NAMALWA (cell line): ENCODE measurements at places on chromosomes 7 and 10.
A peak's percentile ranks its signal among the peaks of the same experiment; 100 is the strongest.

DNA sequence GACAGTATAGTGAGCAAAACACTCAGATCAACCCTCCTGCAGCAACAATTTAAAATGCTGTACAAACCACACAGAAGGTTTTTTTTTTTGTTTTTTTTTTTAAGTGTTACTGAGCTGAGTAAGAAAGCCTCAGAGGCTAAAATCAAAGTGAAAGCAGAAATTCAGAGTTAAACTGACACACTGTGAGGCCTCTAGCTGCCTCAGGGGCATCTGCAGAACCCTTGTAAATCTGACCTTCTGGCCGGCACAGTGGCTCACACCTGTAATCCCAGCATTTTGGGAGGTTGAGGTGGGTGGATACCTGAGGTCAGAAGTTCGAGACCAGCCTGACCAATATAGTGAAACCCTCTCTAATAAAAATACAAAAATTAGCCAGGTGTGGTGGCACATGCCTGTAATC is 7.4 kb upstream of the GNA12 start:
- DNase-seq, result no peak

- DNase-seq, result no peak
These were observed 41.0 kb upstream of the ZNF518A start for GRCh38 chr10:96089116-96089515.

DNA sequence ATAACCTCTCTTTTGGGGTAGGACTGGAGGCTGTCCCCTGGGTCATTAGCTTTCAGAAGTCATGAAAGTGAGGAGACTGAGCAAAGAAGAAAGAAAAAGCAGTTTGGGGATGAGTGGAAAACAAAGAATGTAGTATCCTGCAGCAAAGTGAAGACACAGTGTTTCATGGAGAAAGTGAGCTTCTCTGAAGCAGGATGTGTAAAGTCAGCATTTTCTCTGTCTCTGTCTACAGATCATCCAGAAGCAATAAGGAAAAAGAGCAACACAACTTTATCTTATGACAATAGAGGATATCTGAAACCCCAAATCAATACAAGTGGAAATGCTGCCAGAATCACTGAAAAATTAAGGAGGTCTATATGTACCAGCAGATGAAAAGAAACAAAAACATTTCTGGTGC is 28.4 kb upstream of the ZNF248 start:
- DNase-seq, result no peak

- no peak for DNase-seq
These were observed 30.6 kb downstream of the CPVL start for GRCh38 chr7:29115753-29116152.

GRCh38 chr10:113517165-113517900 is 35.5 kb upstream of the HABP2 start:
- no peak for DNase-seq

GRCh38 chr10:69214666-69215131 is 5.4 kb upstream of the HKDC1 start:
- DNase-seq, result no peak

GRCh38 chr7:117902314-117902889 is 29.2 kb upstream of the CTTNBP2 start:
- DNase-seq, result no peak

DNA sequence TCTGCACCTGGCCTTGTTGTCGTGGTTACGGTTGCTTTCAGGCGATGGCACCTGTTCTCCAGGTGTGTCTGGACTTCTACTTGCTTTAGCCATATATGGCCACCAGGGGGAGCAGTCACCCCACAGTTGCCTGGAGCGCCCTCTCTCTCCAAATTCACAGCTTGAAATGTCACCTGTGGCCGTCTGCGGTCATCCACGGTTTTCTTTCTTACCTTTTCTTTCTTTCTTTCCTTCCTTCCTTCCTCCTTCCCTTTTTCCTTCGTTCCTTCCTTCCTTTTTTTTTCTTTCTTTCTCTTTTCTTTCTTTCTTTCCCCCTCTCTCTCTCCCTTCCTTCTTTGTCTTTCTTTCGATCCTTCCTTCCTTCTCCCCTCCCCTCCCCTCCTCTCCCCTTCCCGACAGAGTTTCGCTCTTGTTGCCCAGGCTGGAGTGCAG is 150.5 kb upstream of the VKORC1L1 start:
- DNase-seq, result peak; percentile 79

- no peak for DNase-seq
These were observed 34.3 kb downstream of the SNX8 start for GRCh38 chr7:2279896-2280295.

- DNase-seq, result no peak
These were observed 216.1 kb downstream of the SKIDA1 start for GRCh38 chr10:21309427-21309826.

- no peak for DNase-seq
These were observed 32.1 kb downstream of the KCNMA1 start for GRCh38 chr10:77605466-77605865.

- no peak for DNase-seq
These were observed 586.5 kb upstream of the NRG3 start for GRCh38 chr10:81288544-81288943.

GRCh38 chr10:28180654-28181053 is 122.2 kb downstream of the MPP7 start:
- no peak for DNase-seq

GRCh38 chr7:38232502-38233366 is 40.7 kb downstream of the TARP start:
- peak; percentile 17 for DNase-seq

DNA sequence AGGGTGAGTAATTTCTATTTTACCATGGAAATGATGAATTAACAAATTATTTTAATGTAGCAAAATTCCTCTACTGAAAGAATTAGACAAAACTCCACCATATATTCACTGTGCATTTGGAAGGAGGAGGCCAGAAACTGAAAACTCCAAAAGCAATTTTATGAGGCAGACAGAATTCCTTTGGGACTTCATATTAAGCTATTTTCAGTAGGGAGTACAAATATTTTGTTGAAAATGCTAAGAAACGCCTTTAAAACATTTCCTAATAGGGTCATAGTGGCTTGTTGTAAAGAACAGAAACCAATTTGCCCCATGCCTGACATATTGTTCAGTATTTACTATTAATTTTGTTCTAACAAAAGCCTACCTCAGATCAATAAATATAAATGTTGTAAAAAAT is 117.8 kb downstream of the TES start:
- DNase-seq, result no peak

DNA sequence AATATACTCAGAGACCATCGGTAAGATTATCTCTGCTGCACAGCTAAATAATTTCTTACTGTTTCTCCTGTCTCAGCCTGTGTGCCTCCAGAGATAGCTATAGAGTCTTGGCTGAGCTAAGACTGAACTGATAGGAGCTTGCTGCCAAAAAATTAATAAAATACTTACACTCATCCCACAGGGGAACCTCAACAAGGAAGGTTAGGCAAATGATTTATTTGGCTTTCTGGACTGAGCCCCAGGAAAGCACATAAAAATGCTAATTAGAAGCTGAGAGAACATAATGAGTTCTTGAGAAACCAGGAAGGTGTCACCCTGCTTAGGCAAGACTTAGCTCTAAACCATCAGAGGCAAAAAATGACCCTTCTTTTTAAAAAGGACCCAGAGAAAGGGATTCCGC is 534.5 kb downstream of the TNS3 start:
- no peak for DNase-seq

- DNase-seq, result no peak
These were observed 29.9 kb downstream of the POLL start for GRCh38 chr10:101558204-101558603.
